Right cardiac atrium (tissue), 5 donors: ENCODE measurements at places on chromosomes 12 and 14. TPM values are rescaled to one million over a fixed set of nuclear protein-coding genes. Genes with fewer than 3 reads are reported as not detected.

DNA sequence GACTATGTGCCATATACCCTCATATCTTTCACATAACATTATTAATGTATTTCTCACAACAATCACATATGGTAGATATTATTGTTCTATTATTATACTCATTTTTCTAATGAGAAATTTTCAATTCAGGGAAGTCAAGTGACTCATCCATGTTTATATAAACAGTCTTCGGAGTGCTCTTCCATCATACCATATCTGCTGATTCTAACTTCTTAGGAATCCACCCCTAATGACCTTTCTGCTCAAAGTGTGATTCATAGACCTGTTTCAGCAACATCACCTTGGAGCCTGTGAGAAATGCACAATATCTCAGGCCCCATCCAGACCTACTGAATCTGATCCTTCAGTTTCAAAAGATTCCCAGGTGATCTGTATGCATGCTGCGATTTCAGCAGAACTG, 39.8 kb upstream of the OVCH1 start:
- DNase-seq = no peak

- DNase-seq = no peak
Measured at GRCh38 chr14:22397221-22397737, 191.7 kb downstream of the DAD1 start.

DNA sequence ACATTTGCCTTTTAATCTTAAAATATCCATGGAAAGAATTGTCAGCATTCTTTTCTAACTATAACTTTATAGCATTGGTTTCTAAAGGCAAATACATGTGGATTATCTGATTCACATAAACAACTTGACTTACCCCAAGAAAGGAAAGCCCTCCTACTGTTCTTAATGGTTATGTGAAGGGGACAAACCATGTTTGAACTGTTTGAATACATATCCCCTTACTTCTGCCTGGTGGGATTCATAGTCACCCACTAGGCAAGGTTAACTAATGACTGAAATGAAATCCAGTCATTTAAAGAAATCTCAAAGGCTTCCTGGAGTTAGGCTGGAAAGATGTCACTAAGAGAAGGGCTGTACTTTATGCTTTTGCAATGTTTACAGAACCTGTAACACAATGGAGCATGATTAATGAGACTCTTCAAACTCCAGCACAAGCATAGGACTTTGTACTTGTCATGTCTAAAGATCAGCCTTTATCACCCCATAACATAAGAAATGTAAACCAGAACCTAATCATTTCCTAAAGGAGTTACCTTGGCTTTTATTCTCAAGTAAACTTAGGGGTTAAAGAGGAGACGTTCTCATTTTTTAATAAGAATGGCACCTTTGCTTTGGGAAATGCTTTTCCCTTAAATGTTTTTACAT, 10.2 kb upstream of the FLRT2 start:
- DNase-seq = no peak

GRCh38 chr12:57846285-57846576, 298 bp downstream of the CTDSP2 start:
- no peak for DNase-seq

DNA sequence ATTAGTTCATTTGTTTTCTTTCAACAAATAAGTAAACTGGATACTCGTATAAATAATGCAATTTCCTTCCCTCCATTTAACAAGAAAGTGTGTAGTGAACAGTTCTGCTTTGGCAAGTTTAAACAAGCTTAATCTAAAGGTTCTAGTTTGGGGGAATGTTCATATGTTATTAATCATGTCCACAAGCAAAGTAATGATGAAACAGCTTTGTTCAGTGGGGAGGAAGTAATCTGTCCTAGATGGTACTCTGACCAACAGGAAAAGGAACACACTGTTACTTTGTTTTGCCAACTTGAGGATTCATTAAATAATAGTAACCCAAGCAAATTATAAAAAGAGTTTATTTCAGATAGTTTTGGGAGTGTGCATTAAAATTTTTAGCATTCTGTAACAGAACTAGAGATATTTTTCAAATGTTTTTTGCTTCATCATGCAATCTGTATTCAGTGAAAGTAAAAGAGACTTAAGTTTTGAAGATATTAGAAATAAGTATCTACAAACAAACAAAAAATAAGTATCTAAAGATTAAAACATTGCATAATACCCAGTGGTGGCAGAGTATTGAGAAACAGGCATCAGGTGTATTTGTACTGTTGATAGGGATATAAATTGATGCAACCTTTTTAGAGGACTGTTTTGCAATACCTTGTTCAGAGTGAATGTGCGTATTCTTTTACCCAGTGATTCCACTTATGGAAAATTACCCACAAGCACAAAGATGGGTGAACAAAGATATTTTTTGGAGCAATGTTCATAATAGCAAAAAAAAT, 61.1 kb downstream of the RAB35 start:
- DNase-seq = no peak

- no peak for DNase-seq
Measured at GRCh38 chr12:80099259-80099658, at the start of gene OTOGL. Gene OTOGL, plus strand, starts transcription at chr12:80099537. Its CDS starts 109,895 bp downstream, at chr12:80209432.

Gene SNW1
- total RNA-seq = 58.6 TPM

GRCh38 chr12:46266382-46266791, 2.5 kb downstream of the SLC38A1 start:
- DNase-seq = no peak

Gene SMCO3
- 0.80 TPM for total RNA-seq

- DNase-seq = no peak
Measured at GRCh38 chr12:112486361-112486760, 67.6 kb downstream of the PTPN11 start.

- no peak for DNase-seq
Measured at GRCh38 chr12:108704527-108704926, 26.8 kb downstream of the CORO1C start.

DNA sequence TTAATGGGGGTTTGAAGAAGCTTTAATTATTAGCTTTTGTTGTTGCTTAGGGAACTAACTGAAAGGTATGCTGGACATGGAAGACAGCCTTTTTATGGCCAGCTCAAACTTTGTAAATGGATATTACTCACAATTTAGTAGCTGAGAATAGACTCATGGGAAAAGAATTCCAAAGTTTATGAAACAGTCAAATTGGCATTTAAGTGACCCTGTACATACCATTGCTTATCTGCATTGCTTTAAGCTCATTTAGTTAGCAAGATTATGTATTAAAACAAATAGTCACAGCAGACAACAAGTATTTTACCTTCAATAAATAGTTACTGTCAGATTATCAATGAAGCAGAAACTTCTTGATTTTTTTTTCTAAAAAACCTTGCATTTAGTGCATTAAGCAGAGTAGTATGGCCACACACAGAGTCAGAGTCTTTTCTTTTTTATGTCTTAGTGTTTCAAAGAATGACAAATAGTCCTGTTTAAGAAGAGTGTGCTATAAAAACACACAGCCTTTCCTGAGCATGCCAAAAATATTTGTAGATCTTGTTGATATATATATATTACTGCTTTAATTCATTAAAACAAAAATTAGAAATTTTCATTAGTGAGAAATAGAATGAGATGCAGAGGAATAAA, 102.2 kb downstream of the TTC6 start:
- no peak for DNase-seq

DNA sequence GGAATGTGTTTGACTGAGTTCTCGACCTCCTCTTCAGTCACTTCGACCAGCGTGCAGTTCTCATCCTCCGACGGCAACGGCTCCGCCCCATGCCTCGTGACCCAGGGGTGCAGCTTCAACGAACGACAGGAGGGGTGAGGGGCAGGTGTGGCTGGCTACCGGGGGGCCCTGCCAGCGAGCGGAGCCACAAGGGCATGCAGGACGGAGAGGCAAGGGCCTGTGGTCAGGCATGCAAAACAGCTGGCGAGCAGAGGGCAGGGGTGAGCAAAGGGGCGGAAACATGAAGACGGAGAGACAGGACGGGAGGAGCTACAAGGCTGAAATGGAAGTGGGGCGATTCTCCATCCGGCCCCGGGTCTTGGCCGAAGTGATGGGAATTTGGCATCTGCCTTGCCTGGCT, 38.7 kb downstream of the P2RX4 start:
- DNase-seq = no peak
